ENCODE measurements at places on chromosomes 5 and 9. TPM values are rescaled to one million over a fixed set of nuclear protein-coding genes. Genes with fewer than 3 reads are reported as not detected.

FAM81B gene
- total RNA-seq = 2.5 TPM

WWC1 gene
- 6.0 TPM for total RNA-seq

OR1Q1 gene
- total RNA-seq = not detected

DRD1 gene
- 0.23 TPM for total RNA-seq

SLC23A1 gene
- total RNA-seq = 14.5 TPM

C5 gene
- 4.5 TPM for total RNA-seq

ZNF367 gene
- total RNA-seq = 1.9 TPM

CCL21 gene
- total RNA-seq = 33.8 TPM

GABRB2 gene
- total RNA-seq = under 0.01 TPM

PTGES gene
- total RNA-seq = 0.93 TPM

CBY3 gene
- not detected for total RNA-seq

RLN1 gene
- not detected for total RNA-seq

DNA sequence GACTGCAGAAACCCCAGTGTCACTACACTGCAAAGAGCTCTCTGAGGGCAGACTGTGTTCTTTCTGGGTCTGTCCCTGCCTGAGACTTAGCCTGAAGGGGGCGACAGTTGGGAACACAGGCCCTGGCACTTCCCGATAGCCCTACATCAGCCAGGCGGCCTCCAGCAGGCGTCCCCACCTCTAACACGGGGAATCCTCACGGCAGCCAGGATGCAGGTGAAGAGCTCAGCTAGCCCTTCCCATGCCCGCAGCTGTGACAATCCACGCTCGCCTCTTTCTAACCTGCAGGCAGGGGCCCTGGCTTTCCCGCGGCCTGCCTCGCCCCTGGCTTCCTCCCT, 5.9 kb downstream of the MED22 start:
- DNase-seq = no peak

DNA sequence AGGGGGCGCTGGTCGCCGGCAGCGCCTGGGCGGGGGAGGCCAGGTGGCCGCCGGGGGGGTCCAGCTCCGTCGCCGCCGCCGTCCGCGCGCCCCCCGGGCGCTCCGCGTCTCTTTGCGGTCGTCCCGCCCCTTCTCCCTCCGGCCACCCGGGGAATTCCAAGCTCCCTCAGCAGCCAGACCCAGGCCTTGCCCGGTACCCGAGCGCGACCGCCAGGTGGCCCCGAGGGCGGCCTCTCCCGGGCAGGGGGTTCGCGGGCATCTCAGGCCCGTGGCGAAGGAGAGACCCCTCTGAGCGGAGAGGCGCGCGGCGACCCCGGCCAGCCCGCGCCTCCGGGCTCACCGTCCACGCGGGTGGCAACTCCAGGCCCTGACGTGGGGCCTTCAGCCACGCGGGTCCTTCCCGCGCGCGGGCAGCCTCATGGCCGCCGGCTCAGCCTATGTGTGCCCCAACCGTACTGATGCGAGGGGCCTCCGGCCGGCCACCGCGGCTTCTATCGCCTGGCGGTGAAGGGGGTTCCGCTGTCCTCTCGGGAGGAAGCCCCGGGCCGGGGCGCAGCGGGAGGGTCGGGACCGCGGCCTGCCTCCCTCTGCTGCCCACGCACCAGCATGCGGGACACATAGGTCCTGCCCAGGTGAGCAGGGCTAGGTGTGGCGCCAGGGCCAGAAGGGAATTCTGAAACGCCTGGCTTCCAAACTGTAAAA, 529 bp upstream of the NRARP start:
- DNase-seq = no peak

DNA sequence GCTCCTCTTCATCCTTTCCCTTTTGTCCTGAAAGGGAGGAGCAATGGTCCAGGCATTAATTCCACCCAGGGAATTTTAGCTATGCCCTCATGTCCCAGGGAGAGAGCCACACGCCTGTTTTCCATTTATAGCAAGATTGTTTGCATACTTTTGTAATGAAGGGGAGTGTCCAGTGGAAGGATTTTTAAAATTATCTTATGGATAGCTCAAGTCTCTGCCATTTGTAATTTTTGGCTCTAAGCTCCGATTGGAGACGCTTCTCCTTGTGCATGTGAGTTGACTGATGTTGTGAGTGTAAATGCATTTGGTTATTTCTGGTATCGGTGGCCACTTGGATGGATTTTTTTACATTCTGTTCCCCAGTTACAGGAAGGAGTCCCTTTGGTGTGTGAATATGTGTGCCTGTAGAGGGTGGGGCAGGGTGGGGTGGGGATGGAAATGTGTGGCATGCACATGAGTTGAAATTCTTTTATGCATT, 7.2 kb upstream of the RPL26L1 start:
- DNase-seq = no peak

DNA sequence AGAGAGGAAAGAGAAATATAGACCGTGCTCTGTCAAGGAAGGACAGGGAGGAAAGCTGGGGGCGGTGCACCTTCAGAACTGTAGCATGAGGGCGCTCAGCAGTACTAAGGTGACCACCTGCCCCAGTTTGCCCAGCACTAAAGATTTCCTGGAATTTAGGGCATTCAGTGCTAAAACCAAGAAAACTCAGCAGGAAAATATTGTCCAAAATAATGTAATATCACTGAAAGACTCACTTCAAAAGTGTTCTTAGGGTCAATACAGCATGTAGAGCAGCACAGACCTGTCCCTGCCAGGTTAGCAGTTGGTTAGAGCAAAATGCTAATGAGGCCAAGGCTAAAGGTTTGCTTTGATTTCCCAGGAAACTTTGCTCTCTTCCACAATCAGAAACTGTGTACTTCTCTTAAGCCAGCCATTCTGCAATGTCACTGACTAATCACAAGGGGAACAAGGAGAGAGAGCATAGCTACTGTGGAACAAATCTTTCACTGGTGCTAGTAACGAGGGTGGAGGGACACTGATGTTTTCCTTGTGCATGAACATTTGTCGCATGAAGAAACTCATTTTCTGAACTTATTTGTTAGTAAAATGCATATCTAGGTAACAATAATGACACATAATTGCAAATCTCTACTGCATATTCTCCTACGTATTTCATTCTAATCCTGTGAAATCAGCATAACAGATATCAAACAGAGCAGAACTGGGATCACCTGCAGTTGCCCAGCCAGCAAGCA, 53.0 kb upstream of the GRAMD2B start:
- DNase-seq = no peak

- no peak for DNase-seq
Measured at GRCh38 chr9:130688072-130688471, 5.5 kb upstream of the EXOSC2 start.

GRCh38 chr9:13500034-13500433, 220.5 kb upstream of the MPDZ start:
- DNase-seq = no peak

DNA sequence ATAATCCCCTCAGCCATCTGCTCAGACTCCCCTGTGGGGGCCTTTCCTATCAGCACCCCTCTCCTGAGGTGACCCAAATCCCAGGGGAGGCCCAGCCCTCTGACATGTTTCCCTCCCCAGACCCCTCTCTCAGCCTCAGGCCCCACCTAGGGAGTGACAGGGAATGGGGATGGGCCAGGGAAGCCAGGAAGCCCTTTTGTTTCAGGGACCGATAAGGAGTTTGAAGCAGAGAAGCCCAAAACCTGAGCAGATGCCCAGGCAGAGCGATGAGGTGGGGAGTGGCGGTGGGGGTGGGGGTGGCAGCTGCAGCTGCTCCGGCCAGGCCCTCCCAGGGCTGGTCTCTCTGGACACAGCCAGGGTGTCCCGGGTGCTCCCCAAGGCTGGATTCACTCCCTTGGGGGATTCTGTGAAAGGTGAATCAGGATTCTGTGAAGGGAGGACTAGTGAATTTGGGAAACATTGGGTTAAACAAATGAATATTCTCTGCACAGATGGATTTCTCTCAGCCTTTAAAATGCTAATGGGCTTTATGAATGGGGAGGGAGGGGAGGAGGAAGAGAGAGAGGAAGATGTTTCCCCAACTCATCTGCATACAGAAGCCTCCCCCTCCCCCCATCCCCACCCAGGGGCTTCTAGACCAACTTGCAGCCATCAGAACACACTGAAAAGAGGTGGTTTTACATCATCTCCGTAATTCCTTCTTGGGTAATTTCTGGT, 17.4 kb downstream of the AKNA start:
- no peak for DNase-seq

DNA sequence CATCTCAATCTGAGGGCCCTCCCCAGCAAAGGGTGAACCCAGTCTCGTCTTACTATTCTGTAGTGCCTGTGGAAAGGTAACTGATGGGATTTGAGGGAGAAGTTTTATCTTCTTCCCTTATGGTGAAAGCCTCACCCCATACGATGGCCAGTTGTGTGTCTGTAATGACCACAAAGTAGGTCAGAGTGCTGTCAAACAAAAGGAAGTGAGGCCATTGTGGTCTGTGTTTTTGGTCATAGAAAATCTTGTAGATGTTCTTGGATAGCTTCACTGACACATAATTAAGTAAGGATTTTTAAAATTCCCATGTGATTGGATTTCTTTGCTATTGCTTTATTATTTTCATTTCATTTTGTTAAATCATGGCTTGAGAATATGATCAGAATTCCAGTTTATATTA, 505.1 kb upstream of the KLF4 start:
- DNase-seq = no peak

DNA sequence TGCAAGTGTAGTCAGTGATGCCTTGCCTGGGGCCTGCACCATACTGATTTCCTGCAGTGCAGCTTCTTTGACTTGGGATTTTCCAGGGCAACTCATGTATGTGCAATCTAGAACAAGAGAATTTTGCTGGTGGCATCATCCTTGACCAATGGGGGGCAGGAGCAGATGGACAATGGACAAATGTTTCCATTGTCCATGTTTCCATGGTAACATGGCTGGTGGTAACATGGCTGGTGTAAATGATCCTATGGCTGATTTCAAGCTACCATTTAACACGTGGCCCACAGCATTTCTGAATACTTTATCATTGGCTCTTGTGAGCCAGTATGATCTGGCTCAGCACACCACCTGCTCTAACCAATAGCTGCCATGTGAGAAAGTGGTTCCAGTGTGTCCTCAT, 130.1 kb upstream of the OSMR start:
- DNase-seq = no peak

DNA sequence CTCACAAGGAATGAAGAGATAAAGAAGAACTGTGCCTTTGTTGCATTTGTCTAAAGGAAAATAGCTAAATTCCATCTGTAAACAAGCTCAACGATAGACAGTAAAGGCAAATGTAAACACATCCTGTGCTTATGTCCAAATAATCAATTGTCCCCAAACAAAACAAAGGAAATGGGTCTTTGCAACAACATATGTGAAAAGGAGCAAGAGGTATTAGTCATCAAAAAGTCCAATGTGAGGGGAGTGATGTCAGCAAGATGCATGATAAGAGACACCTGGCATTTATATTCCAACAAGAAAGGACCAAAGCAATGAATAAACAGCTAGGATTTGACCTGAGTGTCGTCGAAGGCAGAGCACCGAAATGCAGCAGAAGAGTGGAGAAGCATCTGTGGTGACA, 209.1 kb downstream of the ASTN2 start:
- no peak for DNase-seq

DNA sequence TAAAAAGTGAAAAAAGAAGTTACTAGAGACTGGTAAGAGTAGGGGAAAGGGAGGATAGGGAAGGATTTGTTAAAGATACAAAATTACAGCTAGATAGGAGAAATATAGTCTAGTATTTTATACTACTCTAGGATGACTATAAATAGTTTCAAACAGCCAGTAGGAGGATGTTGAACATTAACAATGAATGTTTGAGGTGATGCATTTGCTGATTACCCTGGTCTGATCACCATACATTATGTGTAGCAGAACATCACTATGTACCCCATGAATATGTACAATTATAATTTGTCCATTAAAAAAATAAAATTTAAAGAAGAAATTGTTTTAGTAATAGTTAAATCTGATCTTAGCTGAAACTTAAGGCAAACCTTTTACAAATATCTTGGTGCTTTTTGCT, 302.6 kb downstream of the ARHGAP26 start:
- DNase-seq = no peak

- DNase-seq = no peak
Measured at GRCh38 chr9:91663858-91664257, 240.2 kb upstream of the NFIL3 start.

GRCh38 chr5:111159845-111160244, 64.3 kb upstream of the CAMK4 start:
- no peak for DNase-seq

GRCh38 chr5:111517853-111518501, 5.6 kb upstream of the STARD4 start:
- no peak for DNase-seq

DNA sequence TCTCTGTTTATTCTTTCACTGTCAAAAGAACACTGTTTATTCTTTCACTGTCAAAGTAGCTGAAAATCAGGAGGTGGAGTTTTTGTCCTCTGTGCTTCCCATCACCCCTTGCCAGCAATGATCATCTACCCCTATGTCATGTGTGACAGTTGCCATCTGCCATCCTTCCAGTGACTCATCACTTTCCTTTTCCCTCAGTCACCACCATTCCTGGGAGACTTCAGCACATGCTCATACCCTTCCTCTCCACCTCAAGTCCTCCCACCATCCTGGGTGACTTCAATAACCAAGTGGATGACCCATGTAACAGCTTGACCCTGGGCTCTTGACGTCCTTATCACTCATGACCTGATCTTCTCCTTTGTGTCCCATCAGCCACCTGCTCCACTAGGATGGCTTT, 43.3 kb upstream of the RASEF start:
- DNase-seq = no peak

DNA sequence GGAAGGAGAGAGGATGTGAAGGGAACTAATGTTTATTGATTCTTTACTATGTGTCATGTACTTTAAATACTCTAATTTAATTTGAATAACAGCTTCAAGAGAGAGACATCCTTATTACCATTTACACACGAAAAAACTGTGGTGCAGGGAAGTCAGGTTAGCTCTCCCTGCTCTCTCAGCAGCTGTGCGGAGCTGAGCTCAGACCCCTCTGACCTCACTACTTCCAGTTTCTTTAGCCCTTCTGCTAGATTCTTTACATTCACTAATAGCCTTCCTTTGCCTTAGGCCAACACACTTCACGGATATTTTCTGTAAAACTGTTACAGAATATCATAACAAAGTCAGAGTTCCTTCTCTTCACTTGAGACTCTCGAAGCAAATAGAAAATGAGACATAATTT, 131.3 kb upstream of the ARRDC3 start:
- no peak for DNase-seq

DNA sequence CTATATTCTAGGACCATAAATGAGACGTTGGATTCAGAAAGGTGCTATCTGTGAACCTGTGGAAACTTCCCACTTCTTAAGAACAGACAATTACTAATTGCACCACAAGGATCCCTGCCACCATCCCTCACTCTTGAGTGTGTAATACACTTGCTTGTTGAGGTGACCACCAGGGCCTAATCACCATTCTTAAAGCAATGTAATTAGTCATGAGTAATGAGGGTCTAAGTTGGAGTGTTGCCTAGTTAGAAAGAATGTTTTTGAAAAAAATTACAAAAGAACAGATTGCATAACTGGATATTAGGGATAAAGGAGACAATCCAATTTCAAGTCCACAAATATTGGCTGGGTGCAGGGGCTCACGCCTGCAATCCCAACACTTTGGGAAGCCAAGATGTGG, 56.9 kb upstream of the TRIO start:
- DNase-seq = no peak

Measured in ovary (tissue), 10 donors.